Stimulated activated CD8-positive, alpha-beta memory T cell treated with anti-CD3 and anti-CD28 coated beads, Interleukin-7, amount 100 ng/mL, for 48 hours (primary cell): ENCODE measurements at places on chromosomes 11 and 22.

- no peak for DNase-seq
Measured at GRCh38 chr11:28951191-28951590, 843.0 kb downstream of the METTL15 start.

GRCh38 chr22:28394513-28395110 lies 285.0 kb downstream of the TTC28 start:
- DNase-seq = no peak

DNA sequence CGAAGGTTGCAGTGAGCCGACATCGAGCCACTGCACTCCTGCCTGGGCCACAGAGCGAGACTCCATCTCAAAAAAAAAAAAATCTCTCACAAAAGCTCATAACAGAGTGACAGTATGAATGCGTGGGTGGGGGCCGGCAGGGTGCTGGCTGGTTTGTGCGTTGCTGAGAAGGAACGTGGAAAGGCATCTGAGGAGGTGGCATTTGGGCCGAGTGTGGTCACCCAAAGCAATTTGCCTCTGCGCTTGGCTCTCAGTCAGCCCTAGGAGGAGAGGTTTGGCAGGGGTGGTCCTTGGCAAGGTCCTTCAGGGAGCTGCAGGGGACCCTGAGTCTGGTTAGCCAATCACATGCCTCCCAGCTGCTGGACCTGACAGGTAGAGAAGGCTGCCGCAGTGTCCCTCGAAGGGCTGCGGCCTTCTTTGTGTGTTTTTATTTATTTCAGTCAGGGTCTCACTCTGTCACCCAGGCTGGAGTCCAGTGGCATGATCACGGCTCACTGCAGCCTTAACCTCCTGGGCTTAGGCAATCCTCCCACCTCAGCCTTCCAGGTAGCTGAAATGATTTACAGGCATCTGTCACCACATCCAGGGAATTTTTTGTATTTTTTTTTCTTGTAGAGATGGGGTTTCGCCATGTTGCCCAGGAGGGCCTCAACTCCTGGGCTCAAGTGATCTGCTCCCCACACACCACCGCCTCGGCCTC lies 23.5 kb upstream of the OSBPL5 start:
- no peak for DNase-seq

DNA sequence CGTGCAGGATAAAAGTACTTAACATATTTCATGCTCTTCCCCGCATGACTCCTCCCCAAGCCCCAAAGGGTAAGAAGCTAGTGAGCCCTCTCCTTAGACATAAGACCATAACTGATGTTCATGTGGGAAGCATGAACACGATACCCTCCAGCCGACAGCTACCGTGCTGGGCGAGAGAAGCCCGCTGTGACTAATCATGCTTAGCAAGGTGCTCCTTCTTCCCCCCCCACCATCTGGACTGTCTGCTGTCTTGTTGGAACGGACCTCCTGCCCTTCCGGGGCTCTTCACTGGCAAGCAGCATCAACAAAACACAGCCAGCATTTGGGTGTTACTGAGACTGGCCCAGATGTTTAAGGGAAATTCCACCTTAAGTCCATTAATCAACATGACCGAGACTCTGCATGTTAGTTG lies 200.6 kb downstream of the DBX1 start:
- no peak for DNase-seq

GRCh38 chr11:11563200-11563975 lies 58.4 kb downstream of the GALNT18 start:
- no peak for DNase-seq

- no peak for DNase-seq
Measured at GRCh38 chr22:26632422-26633155, 10.8 kb downstream of the CRYBA4 start.

DNA sequence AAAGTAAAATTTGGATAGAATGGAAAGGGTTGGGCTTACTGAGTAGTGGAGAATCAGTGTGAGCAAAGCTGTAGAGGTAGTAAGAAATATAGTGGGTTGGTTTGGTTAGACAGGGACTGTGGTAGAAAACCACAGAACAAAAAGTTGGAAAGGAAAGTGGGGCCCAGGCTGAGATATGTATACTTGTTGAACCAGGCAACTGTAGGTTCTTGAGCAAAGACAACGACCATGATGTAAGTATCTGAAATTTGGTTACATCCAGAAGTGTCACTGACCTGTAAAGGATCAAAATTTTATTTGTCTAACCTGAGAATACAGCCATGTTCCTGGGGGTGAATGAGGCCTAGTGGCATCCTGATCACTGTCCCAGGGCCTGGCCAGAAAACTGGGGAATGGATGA lies 114.1 kb downstream of the STIM1 start:
- no peak for DNase-seq
